ENCODE measurements at places on chromosomes 6 and 20.

- DNase-seq: no peak
These were observed 134.9 kb upstream of the STMND1 start for GRCh38 chr6:16966791-16967469.

DNA sequence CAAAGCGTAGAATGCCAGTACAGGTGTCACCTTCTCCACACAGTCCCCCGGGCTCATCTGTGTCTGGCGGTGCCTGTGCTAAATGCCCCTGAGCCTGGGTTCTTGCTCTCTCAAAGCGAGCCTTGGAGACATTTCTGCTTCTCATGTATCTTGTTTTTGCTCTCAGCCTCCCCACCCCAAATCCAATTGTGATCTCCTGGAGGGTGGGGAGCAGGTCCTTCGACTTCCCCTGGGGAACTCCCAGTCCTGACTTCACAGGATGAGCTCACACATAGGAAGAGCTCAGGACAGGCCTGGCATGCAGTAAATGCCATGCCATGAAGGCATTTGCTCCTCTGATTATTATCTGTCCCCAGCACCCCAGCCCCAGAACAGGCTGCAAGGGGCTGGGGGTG lies 58.1 kb downstream of the NOL4L start:
- no peak for DNase-seq

DNA sequence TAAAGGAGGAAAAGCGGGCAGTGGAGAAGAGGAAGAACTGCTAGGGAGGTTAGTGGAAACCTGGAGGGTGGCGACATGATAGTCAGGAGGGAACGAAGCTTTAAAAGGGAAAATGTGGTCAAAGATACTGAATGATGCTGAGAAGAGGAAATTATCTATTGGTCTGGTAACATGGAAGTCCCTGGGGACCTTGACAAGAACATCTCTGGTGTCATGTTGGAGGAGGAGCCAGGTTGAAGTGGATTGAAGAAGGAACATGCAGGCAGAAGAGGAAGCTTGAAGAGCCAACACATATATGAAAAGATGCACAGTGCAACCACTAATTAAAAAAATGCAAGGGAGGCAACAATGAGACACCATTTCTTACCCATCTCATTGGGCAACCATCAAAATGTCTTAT lies 251.9 kb upstream of the RNF24 start:
- DNase-seq: no peak

- no peak for DNase-seq
These were observed 235.2 kb upstream of the NOX3 start for GRCh38 chr6:155690820-155691219.
